ENCODE measurements at places on chromosomes 6 and 20. TPM values are rescaled to one million over a fixed set of nuclear protein-coding genes. Genes with fewer than 3 reads are reported as not detected.

The ATP5F1E gene
- 38.3 TPM for total RNA-seq

The GRIK2 gene
- total RNA-seq = 130 TPM

DNA sequence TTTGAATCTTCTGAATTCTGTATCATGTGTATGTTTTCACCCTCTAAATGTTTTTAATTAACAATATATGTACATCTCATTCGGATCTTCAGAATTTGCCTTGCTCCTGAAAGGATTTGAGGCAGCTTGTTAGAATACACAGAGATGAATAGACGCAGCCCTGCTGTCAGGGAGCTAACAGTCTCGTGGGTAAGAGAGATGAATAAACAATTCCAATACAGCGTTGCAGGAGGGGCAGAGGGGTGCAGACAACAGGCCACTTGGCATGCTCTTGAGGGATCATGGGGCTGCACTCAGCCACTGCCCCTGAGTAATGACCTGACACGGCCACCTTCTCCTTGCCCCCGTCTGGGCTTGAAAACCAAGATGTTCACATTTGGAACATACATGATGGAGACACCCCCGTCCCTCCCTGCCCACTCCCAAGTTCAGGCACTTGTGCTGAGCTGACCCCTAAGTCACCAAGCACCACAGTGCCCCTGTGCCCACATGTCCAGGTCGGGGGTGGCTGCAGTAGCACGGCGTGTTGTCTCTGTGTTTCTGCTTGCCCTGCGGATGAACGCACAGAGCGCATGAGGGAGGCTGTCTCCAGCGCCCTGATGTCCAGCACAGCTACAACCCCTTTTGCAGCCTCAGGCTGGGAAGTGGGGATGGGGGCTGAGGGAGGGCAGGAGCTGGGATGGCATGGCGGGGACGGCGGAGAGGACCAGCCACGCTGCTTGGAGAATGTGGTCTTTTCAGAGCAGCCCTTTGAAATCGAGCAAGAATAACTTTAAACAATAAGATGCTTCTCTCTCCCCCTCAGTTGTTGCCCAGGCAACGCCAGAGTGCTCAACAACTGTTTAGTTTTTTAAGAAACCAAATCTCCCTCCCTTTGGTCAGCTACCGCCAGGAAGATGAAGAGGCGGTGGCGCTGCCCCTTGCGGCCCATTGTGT, 33.0 kb upstream of the CDH22 start:
- DNase-seq = no peak

DNA sequence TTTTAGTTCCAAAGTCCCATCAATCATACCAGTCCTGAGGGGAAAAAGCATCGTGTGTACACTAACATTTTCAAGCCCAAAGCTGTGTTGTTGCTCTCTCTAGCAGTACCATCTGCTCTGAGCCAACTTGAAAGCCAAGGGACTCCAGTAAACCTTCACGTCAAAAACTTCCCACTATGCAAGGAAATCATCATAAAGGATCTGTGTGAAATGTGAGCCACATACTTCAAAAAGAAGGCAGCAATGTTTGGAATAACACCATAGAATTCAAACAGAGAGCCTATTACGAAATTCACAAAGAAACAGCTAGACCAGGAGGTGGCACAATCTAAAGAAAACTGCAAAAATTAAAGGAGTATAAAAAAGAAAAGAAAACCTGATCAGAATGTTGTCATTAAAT, 399.8 kb upstream of the EPHA7 start:
- DNase-seq = no peak

GRCh38 chr20:47461120-47461685, 40.5 kb upstream of the NCOA3 start:
- no peak for DNase-seq

DNA sequence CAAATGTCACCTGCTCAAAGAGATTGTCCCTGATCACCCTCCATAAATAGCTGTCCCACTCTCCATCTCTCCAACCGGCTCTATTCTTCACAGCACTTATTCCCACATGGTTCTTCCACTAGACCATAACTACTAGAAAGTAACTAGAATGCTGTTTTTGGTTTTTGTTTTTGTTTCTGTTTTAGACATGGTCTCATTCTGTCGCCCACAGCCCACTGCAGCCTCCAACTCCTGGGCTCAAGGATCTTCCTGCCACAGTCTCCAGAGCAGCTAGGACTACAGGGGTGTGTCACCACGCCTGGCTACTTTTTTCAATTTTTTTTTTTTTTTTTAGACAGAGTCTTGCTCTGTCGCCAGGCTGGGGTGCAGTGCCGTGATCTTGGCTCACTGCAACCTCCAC, 12.2 kb downstream of the MMP24 start:
- DNase-seq = no peak

- no peak for DNase-seq
These were observed 18.3 kb upstream of the DSN1 start for GRCh38 chr20:36791862-36792261.

DNA sequence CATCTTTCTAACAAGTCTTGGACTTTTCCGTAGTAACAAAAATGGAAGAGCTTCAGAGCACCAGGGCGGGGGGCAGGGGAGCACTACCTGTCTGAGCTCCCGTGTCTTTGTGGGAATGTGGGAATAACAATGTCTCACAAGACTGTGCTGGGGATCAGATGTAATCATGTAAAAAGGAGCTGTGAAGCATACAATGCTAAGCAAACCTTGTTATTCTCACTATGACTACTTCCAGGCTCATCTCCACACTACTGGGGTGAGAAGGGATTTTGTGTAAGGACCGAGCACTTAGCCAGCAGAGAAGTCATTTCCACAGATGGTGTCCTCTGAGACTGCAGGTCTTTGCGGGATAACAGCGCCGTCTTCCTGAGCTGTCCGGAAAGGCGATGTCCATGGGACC, 27.1 kb downstream of the PRR18 start:
- DNase-seq = no peak

DNA sequence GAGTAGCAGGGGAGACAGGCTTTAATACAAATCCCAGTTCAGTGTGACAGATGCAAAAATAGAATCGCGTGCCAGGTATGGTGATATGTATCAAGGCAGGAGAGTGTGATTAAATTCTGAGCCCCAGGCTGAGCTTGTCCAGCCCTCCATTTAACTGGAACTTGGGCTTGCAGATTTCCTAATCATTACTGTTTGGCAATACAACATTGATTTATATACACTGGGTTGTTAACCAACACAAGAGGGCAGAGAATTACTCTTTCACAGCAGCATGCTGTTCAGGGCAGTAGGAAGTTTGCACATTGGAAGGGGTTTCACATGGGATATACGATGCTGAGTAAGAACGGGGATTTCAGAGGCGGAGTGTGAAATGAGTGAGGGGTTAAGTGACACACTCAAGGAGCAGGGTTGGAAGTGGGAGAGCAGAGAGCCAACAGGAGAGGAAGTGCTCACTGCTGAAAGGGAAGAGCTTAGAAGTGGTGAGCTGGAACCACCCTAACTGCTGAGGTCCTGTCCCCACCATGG, 70.8 kb upstream of the ATXN1 start:
- DNase-seq = no peak
